ENCODE measurements at places on chromosomes 1 and 21.

GRCh38 chr1:230175163-230175747 is 108.2 kb downstream of the GALNT2 start:
- H3K4me3 ChIP-seq = no peak overlapping the region
- H3K4me1 ChIP-seq = no peaks in the 10 kb centered on the region
- no peaks in the 10 kb centered on the region for H3K36me3 ChIP-seq
- peak; percentile 21 for DNase-seq

GRCh38 chr1:116498789-116499628 is 71.8 kb downstream of the CD58 start:
- no peak overlapping the region for H3K4me3 ChIP-seq
- H3K4me1 ChIP-seq = peaks cover 32% of the 10 kb centered on the region
- H3K27ac ChIP-seq = no peak overlapping the region
- DNase-seq = no peak
- no peaks in the 10 kb centered on the region for H3K36me3 ChIP-seq
- H3K27me3 ChIP-seq = no peaks in the 10 kb centered on the region

GRCh38 chr1:88001460-88001859 is 672.8 kb downstream of the LMO4 start:
- no peaks in the 10 kb centered on the region for H3K4me1 ChIP-seq
- no peak overlapping the region for H3K27ac ChIP-seq
- H3K27me3 ChIP-seq = no peaks in the 10 kb centered on the region
- H3K36me3 ChIP-seq = no peaks in the 10 kb centered on the region

- no peak overlapping the region for H3K27ac ChIP-seq
- H3K36me3 ChIP-seq = no peaks in the 10 kb centered on the region
- no peak for DNase-seq
Observed at GRCh38 chr1:23720256-23720995, 22.8 kb upstream of the ELOA start.

GRCh38 chr1:229430761-229431283 is 3.1 kb downstream of the ACTA1 start:
- no peak for DNase-seq
- H3K4me1 ChIP-seq = no peaks in the 10 kb centered on the region
- no peak overlapping the region for H3K4me3 ChIP-seq
- no peaks in the 10 kb centered on the region for H3K36me3 ChIP-seq
- H3K27ac ChIP-seq = no peak overlapping the region

- H3K27me3 ChIP-seq = no peaks in the 10 kb centered on the region
- peaks cover 56% of the 10 kb centered on the region for H3K36me3 ChIP-seq
- H3K4me1 ChIP-seq = no peaks in the 10 kb centered on the region
- DNase-seq = no peak
Observed at GRCh38 chr1:100145116-100145515, 12.2 kb downstream of the TRMT13 start.

All from right atrium auricular region (tissue), 2 donors.